Adrenal gland (tissue), 19 donors: ENCODE measurements at places on chromosomes 4 and X.

- no peak for DNase-seq
Observed at GRCh38 chr4:1279253-1279652, 10.4 kb upstream of the MAEA start.

- DNase-seq, result no peak
Observed at GRCh38 chr4:175540151-175540550, 271.9 kb downstream of the GPM6A start.

DNA sequence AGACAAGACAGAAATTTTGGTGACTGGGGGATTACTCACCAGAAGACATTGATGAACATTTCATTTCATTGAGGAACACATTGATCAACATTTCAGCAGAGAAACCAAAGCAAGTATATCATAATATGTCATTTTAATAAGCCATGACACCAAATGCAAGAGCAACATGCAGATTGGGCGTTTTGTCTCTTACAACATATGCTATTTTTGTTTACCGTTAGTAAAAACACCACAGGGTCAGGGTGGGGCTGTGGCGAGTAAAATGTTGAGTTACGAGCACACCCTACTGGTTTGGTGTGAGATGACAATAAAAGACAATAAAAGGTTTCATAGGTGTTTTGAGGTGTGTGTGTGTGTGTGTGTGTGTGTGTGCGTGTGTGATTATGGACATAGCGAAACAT, 294.5 kb downstream of the PDGFC start:
- no peak for DNase-seq

DNA sequence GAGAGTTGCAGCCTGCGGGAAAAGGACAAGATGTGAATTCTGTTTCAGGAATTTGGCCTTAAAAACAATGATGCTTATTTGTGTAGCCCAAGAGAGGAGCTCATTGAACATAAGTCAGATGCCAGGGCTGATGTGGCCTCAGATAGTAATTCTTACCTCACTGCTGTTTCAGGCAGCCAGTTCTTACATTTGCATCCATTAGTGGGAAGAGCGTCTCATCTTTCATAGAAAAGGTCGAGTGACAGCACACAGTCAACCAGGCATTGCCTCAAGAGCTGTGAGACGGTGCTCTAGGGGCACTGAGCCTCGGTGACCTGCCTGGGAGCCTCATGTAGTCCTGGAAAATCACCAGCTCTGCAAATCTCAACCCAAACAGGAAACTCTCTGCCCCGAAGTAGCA, 174.9 kb upstream of the FRG1 start:
- no peak for DNase-seq

DNA sequence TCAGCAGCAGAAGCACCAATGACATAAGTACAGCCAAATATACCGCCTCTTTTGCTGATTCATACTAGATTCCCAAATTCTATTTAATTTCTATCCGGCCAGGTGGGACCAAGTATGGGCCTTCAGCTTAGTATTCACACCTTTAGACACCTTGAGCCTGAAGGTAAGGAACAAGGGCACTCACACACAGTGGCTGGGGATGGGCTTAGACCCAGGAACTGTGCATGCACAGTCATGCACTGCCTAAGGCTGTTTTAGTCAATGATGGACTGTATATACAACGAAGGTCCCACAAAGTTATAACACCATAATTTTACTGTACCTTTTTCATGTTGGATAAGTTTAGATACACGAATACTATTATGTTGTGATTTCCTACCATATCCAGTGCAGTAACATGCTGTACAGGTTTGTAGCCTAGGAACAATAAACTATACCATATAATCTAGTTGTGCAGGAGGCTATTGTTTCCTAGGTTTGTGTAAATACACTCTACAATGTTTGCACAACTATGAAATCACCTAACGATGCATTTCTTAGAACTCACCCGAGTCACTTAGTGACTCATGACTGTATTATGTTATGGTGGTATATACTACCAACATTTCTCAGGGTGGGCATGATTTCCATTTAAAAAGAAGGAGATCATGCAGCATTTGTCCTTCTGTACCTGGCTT, 9.7 kb upstream of the CLNK start:
- DNase-seq, result no peak

DNA sequence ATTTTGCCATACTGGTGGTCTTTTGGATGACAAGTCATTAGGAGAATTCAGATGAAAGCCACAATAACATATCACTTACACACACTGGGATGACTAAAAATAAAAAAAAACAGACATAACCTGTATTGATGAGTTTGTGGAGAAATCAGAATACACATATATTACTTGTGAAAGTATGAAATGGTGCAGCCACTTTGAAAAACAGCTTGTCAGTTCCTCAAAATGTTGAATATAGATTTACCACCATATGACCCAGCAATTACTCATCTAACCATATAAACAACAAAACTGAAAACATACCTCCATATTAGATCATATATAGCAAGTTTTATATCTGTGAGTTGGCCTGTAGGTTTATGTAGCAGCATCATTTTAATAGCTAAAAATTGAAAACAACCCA, 608.7 kb downstream of the TLL1 start:
- DNase-seq, result no peak

- no peak for DNase-seq
Observed at GRCh38 chrX:66961665-66962064, 322.8 kb upstream of the EDA2R start.

GRCh38 chr4:184890499-184890898, 64.7 kb upstream of the ACSL1 start:
- no peak for DNase-seq

- DNase-seq, result no peak
Observed at GRCh38 chrX:2629316-2630007, 61.6 kb upstream of the CD99 start.

DNA sequence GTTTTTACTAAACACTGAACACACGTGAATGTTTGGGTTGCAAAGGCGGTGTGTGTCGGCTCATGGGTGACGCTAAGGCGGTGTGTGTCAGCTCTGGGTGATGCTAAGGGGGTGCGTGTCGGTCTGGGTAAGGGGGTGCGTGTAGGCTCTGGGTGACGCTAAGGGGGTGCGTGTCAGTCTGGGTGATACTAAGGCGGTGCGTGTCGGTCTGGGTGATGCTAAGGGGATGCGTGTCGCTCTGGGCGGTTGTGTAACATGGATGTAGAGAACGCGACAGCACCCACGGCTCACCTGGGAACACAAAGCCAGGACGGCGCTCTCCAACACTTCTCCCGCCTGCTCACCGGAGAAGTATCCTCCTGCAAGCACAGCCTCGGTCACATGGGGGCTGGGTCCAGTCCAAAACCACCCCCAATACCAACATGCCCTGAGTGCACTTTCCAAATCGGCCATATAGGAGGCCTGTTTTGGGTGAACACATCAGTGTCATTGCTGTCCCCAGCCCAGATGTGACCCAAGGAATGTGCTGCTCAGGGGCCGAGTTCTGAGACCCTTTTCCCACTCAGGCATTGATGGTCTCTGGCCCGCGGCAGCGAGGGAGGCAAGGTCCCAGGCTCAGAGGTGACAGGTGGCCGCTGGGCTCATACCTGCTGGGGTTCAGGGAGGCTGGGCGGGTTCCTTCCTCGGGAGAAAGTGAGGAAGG, 67.1 kb downstream of the ACOX3 start:
- no peak for DNase-seq

DNA sequence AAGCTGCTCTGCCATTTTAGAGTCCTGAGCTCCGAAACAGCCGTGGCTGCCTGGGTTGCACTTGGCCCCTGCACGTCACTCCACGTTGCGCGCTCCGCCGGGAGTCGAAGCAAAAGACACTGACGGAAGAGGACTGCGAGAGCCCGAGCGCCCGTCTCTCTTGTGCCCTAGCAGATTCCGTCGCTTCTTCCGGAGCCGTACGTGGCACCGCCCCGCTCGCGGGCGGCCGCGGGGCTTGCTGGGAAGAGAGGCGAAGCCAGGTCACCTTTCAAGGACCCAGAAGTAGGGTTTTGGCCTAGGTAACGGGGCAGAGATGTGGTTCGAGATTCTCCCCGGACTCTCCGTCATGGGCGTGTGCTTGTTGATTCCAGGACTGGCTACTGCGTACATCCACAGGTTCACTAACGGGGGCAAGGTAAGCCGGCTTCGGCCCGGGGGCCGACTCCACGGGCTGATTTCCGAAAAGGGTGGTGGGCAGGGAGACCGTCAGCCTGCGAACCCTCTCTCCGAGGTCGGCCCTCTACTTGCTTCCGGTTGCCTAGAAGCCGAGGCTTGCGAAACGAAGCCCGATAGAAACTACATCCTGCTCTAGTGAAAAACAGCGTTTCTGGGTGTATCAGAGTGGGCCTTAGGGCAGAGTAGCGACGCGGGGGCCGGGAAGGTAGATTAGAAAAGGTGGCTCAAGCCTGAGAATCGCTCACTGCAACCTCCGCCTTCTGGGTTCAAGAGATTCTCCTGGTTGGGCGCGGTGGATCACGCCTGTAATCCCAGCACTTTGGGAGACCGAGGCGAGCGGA, at the start of the genes NDUFA1 and RNF113A:
Gene NDUFA1, plus strand, starts transcription at position 234 of the 797 bp plus-strand sequence. Its CDS starts 80 bp downstream, at position 314.
Gene RNF113A, minus strand, starts transcription at position 135 of the 797 bp plus-strand sequence. Its CDS starts 120 bp downstream, at position 15.
- peak; percentile 92 for DNase-seq

DNA sequence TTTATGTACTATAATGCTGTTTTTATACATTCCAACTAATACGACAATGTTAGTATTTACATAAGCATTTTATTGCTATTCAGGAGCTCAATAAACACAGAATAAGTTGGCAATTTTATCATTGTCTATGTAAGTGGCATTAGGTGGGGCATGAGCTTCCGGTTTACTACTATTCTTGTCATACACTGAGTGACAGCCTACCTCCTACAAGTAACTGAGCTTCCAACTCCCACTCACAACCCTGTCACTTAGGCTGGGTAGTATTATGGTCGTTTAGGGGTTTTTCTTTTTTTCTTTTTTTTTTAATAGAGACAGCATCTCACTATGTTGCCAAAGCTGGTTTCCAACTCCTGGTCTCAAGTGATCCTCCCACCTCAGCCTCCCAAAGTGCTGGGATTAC, 7.4 kb downstream of the PPID start:
- no peak for DNase-seq
